G401 (cell line): ENCODE measurements at places on chromosomes 16 and 17. TPM values are rescaled to one million over a fixed set of nuclear protein-coding genes. Genes with fewer than 3 reads are reported as not detected.

SPATA22 gene
- not detected in 2 replicates for total RNA-seq

GPR179 gene
- not detected in 2 replicates for total RNA-seq

ADAM11 gene
- total RNA-seq = 16.4 and 21.6 TPM in 2 replicates

HSBP1 gene
- 291 and 426 TPM in 2 replicates for total RNA-seq

CTRB1 gene
- total RNA-seq = not detected in 2 replicates

DNA sequence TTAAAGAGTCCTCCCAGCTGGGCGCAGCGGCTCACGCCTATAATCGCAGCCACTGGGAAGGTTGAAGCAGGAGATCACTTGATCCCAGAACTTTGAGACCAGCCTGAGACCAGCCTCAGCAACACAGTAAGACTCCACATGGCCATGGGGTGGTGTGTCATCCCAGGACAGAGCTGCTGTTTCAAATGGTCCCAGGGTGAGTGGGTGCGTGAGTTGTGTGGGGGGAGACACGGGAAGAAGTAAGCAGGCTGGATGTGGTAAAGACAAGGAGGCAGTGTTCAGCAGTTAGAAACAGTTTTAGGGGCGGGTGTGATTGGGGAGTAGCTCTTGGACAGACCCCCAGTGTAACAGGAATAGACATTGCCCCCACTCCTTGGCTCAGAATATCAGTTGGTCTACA lies 3.8 kb downstream of the SHPK start:
- no peak for DNase-seq

DNA sequence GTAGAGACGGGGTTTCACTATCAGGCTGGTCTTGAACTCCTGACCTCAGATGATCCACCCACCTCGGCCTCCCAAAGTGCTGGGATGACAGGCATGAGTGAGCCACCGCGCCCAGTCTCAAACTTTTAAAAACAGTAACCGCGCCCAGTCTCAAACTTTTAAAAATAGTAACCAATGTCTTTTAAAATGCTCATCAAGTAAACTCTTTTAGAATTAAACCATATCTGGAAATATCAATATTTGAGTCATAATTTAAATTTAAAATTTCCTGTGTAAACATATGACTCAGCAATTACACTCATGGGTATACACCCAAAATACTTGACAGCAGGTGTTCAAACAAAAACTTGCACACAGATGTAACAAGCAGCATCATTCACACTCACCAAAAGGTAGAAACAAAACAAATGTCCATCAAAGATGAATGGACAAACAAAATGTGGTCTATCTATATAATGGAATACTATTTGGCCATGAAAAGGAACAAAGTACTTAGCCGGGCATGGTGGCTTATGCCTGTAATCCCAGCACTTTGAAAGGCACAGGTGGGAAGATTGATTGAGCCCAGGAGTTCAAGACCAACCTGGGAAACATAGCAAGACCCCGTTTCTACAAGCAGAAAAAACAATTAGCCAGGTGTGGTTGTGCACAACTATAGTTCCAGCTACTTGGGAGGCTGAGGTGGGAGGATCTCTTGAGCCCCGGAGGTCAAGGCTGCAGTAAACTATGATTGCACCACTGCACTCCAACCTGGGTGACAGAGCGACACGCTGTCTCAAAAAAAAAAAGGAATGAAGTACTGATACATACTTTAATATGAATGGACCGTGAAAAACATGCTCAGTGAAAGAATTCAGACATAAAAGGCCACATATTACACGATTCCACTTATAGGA lies 20.2 kb downstream of the ENPP7 start:
- DNase-seq = no peak

DNA sequence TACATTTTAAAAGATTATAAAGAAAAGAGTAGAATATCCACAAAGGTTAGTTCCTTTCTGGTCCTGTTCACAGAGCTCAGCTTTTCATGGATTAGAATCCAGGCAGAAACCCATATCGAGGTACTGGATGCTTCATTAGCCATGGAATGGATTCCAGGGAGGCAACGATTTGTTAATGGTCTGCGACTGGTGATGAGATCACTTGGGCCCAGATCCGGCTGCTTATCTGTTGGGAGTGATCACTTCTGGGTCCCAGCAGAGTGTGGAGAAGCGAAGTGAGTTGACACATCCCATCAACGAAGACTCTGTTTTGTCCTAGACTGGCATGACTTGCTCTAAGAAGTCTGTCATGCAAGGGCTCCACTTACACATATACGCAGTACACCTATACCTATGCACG lies 165.8 kb downstream of the MAF start:
- no peak for DNase-seq

- DNase-seq = peak; percentile 27
Observed at GRCh38 chr16:27498916-27499658, 50.6 kb downstream of the GTF3C1 start.

DNA sequence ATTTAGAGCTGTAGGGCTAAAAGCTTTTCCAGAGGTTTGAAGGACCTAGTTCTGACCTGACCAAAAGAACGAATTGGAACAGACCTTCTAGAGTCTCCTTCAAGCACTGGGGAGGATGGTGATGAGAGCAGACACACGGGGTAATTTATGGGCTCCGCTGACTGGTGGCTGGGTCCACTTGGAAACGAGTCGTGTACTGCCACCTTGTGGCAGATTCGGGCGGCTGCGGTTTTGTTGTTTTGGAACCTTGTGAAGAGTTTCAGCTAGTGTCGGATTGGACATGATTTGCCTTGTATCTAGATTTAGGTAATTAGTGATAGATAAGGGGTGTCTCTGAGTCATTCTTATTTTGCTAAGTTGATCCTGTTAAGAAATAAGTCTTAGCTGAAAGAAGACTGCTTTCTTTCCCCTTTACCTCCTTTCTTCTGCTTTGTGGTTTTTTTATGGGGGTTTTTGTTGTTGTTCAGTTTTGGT lies 98.9 kb downstream of the AATF start:
- DNase-seq = peak; percentile 92
